ENCODE measurements at places on chromosomes 7 and 10.

DNA sequence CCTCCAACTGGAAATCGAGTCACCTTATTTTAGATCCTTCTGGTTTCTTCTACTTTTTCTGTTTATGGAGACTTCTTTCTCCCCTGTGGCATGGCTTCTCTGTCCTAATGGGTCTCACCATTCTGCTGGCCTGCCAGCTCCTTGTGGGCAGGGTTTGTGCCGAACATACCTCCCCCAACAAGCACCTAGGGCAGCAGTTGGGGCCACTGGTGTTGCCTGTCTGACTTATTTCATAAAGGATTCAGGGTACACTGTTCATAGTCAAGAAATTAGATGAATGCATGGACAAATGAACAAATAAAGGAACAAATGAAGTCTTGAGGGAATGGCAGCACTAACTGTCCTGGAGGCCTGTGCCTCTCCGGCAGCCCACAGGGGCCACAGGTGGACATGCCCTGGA is 55.6 kb upstream of the DOCK1 start:
- no peak for DNase-seq

GRCh38 chr7:123308254-123308951 is 108.6 kb upstream of the SLC13A1 start:
- DNase-seq: no peak

GRCh38 chr7:79930604-79931003 is 204.0 kb upstream of the GNAI1 start:
- DNase-seq: no peak

DNA sequence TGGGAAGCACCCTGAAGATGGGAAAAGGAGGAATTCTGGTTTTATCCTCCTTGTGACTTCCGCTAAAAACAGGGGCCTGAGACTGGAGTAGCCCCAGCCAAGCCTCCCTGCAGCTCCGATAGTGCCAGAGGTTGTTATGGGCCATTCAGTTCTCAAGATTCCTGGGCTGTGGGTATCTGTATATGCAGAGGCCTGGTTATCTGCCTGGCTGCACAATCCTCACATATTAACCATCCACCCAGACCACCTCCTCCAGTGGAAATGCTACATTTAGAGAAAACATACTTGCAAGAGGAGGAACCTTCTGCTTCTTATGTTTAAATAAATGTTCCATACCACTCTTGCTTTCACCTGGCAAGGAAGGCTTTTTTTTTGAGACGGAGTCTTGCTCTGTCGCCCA is 34.6 kb downstream of the ARL3 start:
- DNase-seq: no peak

DNA sequence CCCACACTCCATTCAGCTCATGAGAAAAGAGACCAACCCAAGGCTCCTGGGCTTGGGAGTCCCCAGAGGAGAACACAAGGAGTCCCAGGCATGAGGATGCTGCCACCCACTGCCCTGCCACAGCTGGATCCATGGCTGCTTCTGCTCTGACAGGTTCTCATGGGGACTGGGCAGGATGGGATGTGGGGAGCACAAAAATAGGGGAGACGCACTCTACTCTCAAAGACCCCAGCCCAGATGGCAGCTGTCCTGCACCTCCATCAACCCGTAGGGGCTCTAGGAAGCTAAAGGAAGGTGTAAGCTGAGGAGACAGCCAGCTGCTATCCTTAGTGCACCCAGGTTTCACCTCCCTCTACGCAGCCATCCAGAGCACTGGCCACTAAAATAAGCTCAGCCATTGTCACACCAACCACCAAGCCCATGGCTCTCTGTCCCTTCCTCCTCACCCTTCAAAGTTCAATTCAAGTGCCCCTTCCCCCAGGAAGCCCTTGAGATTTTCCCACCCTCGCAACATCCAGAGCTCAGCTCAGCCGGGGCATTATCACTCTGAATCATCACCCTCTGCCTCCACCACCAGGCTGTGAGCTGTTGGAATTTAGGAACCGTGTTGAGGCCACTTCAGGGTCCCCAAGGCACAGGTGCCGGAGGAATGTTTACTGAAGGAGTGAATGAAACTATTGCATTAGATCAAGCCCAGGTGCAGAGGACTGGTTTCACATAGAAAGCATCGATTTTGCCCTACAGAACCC is 142.1 kb downstream of the GRID1 start:
- no peak for DNase-seq

DNA sequence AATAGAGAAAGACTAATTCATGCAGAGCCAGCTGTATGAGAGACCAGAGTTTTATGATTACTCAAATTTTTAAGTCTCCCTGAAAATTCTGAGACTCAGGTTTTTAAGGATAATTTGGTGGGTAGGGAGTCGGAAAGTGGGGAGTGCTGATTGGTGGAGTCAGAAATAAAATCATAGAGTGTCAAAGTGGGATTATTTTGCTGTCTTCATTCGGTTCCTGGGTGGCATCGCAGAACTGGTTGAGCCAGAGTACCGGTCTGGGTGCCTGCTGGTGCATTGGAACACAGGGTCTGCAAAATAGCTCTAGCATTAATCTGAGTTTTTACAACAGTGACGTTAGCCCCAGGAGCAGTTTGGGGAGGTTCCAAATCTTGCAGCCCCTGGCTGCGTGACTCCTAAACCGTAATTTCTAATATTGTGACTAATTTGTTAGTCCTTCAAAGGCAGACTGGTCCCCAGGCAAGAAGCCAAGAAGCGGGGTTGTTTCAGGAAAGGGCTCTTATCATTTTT is 32.4 kb downstream of the GPRIN2 start:
- DNase-seq: peak; percentile 88

DNA sequence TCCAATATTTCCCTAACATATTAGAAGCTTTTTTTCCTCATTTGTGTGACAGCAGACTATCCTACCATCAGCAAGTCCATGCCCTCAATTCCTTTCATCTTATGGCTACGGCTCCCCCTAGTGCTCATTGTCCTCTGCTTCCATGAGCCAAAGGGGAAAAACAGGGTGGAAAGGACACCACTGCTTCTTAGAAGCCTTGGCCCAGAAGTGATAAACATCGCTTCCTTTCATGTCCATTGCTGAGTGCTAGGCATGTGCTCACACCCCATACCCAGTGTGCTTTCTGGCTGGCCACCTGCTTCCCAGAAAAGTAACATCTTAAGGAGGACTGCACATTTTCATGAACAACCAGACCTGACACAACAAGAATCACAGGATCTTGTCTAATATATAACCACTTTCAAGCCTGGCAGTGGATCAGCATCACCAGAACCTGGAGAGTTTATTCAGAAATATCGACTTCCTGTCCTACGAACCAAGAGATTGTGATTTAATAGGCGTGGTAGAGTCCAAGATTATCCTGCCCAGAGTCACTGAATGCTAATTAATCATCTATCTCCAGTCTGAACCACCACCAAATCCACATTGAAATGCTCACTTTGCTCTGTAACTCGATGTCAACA is 650.5 kb upstream of the SORCS1 start:
- peak; percentile 14 for DNase-seq

GRCh38 chr7:132345543-132346129 is 230.6 kb downstream of the PLXNA4 start:
- DNase-seq: no peak

DNA sequence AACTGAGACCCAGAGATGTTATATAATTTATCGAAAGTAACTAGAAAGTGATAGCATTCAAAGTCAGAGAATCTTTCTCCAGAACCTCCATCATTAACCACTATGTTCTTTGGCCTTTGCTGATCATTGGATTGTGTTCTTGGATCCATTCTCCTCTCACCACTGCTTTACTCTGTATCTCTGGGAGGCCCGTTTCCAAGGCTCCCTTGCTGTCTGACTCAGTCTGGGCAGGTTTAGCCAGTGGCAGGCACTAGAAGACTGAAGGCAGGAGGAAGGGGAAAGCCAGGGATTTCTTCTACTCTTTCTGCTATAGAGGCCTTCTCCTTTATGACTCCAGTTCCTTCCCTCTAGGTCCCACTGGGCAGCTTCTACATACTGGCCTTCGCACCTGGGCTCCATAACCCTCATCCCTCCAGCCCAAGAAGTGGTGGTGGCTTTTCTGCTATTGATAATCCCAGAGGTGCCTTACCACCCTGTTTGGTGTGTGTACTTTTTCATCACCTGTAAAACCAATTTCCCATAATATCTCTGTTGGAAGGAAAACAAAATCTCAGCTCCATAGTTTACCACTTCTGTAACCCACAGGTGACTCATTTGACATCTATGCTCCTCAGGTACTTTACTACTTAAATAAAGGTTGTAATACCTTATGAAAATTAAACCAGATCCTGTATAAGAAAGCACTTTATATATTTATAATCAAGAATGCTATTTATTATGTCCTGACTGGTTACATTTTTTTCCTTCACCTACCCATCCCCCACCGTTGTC is 36.0 kb downstream of the BCAP29 start:
- DNase-seq: no peak

DNA sequence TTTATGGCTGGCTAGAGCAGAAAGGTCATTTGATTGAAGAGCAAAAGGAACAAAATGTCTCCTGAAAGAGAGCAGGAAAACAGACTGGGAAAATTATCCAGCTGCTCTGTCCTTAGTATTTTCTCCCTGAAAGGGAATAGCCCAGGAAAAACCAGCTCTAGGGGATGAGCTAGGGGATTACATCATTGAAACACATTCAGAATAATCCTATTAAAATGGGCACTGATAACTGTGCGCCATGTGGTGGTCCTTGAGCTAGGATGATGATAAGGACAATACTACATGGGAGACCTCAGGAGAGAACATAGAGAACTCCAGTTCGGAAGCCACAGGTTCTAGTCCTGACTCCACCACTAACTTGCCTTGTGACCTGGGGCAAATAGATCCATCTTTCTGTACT is 873.8 kb downstream of the TYW1 start:
- no peak for DNase-seq

- DNase-seq: no peak
Measured at GRCh38 chr7:136470179-136470578, 398.3 kb upstream of the CHRM2 start.

DNA sequence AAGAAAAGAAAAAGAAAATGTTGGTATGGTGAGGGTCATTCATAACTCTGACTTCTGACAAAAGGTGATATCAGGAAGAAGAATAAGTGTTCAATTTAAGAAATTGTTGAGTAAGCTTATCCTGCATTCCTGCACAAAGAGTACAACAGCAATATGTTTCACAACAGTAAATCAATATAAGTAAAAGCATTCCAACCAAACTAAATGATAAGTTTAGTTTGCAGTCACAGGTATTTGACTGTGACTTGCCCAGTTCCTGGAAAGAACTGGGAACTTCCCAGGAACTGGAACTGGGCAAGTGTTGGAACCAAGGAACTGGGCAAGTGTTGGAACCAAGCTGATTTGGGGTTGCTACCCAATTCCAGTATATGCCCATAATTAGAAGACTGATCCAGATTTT is 35.0 kb downstream of the NEURL1 start:
- no peak for DNase-seq

DNA sequence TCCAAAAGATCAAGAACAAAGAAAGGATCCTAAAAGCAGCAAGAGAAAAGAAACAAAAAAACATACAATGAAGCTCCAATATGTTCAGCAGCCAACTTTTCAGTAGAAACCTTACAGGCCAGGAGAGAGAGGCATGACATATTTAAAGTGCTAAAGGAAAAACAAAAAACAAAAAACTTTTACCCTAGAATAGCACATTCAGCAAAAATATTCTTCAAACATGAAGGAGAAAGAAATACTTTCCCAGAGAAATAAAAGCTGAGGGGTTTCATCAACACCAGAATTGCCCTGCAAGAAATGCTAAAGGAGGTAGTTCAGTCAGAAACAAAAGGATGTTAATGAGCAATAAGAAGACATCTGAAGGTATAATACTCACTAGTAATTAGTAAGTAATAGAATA is 753.5 kb upstream of the POT1 start:
- DNase-seq: no peak

DNA sequence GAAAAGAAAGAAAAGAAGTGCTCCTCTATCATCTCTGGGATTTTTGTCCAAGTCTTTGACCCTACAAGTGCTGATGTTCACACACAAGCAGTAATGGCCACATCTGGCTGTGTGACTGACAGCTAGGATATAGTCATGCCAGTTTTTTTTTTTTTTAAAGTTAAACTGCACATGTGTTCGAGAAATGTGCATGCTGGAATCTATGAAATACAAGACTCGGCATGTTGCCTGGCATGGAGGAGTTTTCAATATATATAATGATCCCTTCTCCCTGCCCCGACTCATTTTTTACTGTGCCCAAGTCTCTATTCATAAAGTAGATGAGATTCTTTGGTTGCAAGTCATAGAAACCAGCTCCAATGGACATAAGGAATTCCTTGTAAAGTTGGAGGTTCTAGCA is 60.4 kb upstream of the FGFR2 start:
- DNase-seq: no peak

GRCh38 chr7:103149808-103150180 is 895 bp upstream of the NAPEPLD start:
- no peak for DNase-seq

GRCh38 chr7:151632750-151633515 is 113.2 kb upstream of the RHEB start:
- no peak for DNase-seq

DNA sequence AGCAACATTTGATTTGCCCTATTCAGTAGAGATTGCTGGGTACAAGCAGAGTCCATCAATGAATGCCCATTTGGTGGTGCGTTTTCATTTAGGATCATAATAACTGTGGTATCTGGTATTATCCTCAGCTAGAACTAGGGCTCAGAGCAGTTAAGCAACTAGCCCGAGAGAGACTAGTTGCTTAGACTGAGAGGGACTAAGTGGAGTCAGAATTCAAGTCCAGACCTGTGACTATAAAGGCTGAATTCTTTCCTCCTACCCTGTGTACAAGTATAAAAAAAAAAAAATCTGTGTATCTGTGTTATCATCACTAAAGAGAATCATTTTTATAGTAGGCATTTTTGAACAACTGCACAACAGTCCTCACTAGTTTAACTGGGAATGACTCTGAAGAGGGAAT is 45.3 kb upstream of the DKK1 start:
- DNase-seq: no peak

GRCh38 chr7:64775289-64775688 is 18.9 kb upstream of the ZNF138 start:
- no peak for DNase-seq

DNA sequence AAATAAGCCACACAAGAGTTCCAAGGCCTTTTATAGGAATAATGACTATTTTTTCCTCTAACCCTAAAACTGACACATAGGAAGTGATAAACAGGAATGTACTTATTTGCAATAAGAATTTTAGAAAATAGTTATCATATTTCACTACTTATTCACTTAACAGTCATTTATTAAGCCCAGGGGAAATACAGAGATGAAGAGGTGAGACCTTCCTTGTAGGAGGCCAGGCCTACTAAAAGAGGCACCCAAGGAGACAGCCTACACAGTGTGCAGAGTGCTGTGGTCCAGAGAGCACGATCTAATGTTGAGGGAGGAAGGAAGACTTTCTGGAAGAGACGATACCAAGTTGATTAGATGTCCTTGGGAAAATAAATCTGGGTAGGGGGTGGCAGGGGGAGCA is 45.0 kb upstream of the PPP1R3C start:
- DNase-seq: no peak

GRCh38 chr7:142563470-142563869 is 185.8 kb upstream of the PRSS1 start:
- no peak for DNase-seq

GRCh38 chr10:72445851-72446250 is 91.1 kb upstream of the DNAJB12 start:
- peak; percentile 11 for DNase-seq
